Breast epithelium (tissue), 4 donors: ENCODE measurements at places on chromosomes 12 and 14.

DNA sequence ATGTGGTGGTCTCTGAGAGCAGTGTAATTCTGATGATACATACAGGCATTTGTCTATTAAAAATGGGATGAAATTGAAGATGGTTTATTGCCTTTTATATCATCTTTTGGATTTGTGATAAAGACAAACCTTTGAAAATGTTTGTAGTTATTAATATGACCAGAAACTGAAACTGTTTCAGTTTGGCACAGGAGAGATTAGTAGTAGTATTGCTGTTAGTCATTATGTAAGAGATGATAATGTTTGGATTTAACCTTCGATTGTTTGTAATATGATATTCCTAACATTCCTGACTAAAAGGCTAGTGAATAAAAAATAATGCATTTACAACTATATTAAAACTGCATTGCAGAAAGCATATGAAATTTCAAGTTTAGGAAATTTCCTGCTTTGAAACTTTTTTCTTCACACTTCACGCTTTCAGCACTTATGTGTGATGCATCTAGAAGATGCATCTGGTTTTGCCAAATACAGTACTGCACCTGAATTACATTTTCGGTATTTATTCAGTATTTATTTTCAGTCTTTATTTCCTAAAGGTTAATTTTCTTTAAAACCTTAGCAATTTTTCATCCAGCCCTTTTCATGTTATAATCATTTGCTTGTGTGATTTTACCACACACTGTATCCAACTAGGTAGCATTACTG, 25.5 kb downstream of the ADIPOR2 start:
- H3K27me3 ChIP-seq = no peaks in the 10 kb centered on the region
- no peak overlapping the region for H3K27ac ChIP-seq
- no peak for DNase-seq
- no peak overlapping the region for H3K4me3 ChIP-seq

DNA sequence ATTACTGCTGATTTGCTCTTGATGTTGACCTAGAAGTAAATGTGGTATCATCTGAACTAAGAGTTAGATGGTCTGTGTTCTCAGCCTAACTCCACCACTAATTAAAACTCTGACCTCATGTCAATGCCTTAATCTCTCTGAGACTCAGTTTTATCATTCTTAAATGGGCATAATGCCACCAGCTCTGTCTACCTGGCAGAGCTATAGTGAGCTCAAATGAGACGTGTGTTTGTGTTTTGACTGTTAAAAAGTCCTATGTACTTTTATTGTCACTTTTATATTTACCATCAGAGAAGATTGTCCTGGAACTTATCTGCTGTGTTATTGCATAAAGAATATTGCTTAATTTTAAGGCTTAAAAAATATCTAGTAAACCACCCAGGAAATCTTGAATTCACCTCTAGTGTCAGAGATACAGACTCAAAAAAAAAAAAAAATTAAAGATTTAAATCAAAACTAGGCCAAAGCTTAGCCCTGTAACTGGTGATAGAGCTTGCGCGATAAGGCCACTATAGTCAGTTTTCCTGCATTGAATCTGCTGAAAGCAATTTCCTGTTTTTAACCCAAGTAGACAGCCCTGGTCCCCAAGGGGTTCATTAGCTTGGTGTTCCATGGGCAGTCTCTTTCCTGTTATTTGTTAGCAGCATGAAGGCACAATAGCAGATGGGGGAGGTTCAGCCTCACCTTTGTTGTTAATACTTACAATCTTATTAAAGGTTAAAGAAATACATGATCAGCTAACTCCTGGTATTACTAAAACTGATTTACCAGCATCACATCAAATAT, 261.8 kb downstream of the ATP23 start:
- H3K36me3 ChIP-seq = no peaks in the 10 kb centered on the region
- no peak overlapping the region for H3K4me3 ChIP-seq
- H3K4me1 ChIP-seq = no peaks in the 10 kb centered on the region
- H3K27ac ChIP-seq = peak overlapping the region; percentile 34

DNA sequence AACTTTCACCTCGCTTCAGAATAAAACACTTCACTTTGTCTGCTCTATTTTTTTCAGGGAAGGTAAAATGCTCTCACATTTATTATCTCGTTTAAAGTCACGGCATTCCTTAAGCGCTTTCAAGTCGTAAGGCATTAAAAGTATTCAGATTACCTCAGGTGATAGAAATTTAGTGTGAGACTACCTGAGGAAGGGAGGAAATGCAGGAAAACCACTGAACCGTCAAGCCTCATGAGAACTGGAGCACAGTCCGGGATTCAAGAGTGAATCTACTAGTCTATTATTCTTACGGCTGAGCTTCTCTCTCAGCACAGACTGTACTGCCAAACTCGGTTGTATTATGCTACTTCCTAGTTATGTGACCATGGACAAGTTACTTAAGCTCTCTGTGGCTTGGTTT, 8.3 kb upstream of the PPFIBP1 start:
- H3K4me3 ChIP-seq = peak overlapping the region; percentile 14
- H3K4me1 ChIP-seq = no peaks in the 10 kb centered on the region
- no peak for DNase-seq

GRCh38 chr14:71905860-71906259, 26.4 kb upstream of the RGS6 start:
- no peaks in the 10 kb centered on the region for H3K27me3 ChIP-seq
- H3K4me1 ChIP-seq = no peaks in the 10 kb centered on the region
- H3K27ac ChIP-seq = peak overlapping the region; percentile 32
- no peak for DNase-seq
- no peak overlapping the region for H3K4me3 ChIP-seq

GRCh38 chr12:126588586-126589249, 1523.5 kb downstream of the AACS start:
- H3K27me3 ChIP-seq = no peaks in the 10 kb centered on the region
- H3K36me3 ChIP-seq = no peaks in the 10 kb centered on the region
- no peak for DNase-seq
- no peaks in the 10 kb centered on the region for H3K4me1 ChIP-seq
- H3K4me3 ChIP-seq = no peak overlapping the region
- H3K27ac ChIP-seq = no peak overlapping the region

- no peak overlapping the region for H3K27ac ChIP-seq
- no peak for DNase-seq
- no peak overlapping the region for H3K4me3 ChIP-seq
Measured at GRCh38 chr14:64910847-64911495, 3.3 kb upstream of the CHURC1 start.

- no peaks in the 10 kb centered on the region for H3K36me3 ChIP-seq
- H3K27me3 ChIP-seq = no peaks in the 10 kb centered on the region
- H3K4me3 ChIP-seq = no peak overlapping the region
- no peak overlapping the region for H3K27ac ChIP-seq
- no peak for DNase-seq
- no peaks in the 10 kb centered on the region for H3K4me1 ChIP-seq
Measured at GRCh38 chr12:130646716-130647370, 69.3 kb downstream of the RIMBP2 start.

- H3K36me3 ChIP-seq = no peaks in the 10 kb centered on the region
- DNase-seq = no peak
- H3K27me3 ChIP-seq = no peaks in the 10 kb centered on the region
- no peak overlapping the region for H3K4me3 ChIP-seq
Measured at GRCh38 chr14:105207460-105207901, 26.4 kb upstream of the NUDT14 start.

DNA sequence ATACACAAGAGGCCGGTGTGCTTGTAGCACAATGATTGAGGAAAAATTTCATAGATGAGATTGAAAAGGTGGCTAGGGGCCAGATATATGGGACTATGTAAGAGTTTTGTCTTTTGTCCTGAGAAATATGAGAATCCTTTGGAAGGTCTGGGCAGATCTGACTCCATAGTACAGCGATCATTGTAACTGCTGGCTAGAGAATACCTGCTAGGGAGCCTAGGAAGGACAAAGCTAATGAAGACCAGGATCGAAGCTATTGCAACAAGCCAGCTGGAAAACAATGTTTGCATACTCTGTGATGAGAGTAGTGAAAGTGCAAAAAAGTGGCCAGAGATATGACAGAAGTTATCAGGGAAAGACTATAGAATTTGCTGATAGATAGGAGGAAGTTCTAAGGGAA, 537.6 kb downstream of the C12orf50 start:
- no peaks in the 10 kb centered on the region for H3K4me1 ChIP-seq
- H3K36me3 ChIP-seq = no peaks in the 10 kb centered on the region
- no peak overlapping the region for H3K4me3 ChIP-seq
- no peak for DNase-seq
- no peak overlapping the region for H3K27ac ChIP-seq

DNA sequence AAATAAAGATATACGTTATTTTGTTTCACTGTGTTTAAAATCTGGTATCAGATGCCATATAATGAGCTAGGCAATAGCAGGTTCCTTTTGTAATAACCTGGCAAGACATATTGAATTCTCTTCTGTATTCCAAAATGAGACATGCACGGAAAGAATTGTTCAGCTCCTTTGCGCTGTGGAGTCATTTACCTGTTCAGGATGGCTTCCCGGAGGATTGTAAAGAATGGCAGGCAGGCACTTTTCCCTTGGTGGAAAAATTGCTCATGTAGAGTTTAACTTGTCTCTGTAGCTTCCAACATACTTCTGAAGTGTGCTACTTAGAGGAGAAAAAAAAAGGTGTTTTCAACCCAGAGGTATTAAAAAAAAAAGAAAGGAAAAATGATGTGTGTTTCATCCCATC, 805.2 kb downstream of the GALC start:
- H3K4me3 ChIP-seq = no peak overlapping the region
- H3K27me3 ChIP-seq = no peaks in the 10 kb centered on the region
- no peak for DNase-seq
- H3K4me1 ChIP-seq = no peaks in the 10 kb centered on the region

GRCh38 chr14:38384741-38385140, 128.8 kb upstream of the CLEC14A start:
- no peak for DNase-seq
- no peak overlapping the region for H3K27ac ChIP-seq
- H3K4me1 ChIP-seq = no peaks in the 10 kb centered on the region

GRCh38 chr14:75725481-75725880, 64.4 kb downstream of the TTLL5 start:
- no peak overlapping the region for H3K4me3 ChIP-seq
- H3K27me3 ChIP-seq = no peaks in the 10 kb centered on the region
- H3K27ac ChIP-seq = peak overlapping the region; percentile 27
- no peaks in the 10 kb centered on the region for H3K36me3 ChIP-seq

DNA sequence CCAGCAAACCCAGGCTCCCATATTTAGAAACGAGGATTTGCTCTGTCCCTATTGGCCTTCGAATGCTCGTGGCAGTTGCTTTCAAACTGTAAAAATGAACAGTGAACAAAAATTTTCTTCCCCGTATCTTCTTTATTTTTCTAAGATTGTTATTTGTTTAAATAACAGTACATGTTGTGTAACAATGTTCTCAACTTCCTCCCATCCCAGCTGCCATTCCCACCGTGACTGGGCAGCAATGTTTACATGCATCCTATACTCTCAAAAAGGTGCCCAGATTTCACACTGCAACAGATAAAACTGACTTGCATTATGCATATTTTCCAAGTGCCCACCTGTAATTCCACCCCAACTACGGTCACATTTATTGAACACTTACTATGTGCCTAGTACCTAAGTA, 12.8 kb downstream of the VCPKMT start:
- no peak overlapping the region for H3K27ac ChIP-seq
- no peaks in the 10 kb centered on the region for H3K36me3 ChIP-seq
- H3K27me3 ChIP-seq = no peaks in the 10 kb centered on the region

GRCh38 chr14:62629176-62629725, 416.0 kb downstream of the KCNH5 start:
- no peaks in the 10 kb centered on the region for H3K27me3 ChIP-seq
- H3K36me3 ChIP-seq = no peaks in the 10 kb centered on the region
- H3K27ac ChIP-seq = no peak overlapping the region
- no peak for DNase-seq
- no peak overlapping the region for H3K4me3 ChIP-seq
- H3K4me1 ChIP-seq = no peaks in the 10 kb centered on the region

DNA sequence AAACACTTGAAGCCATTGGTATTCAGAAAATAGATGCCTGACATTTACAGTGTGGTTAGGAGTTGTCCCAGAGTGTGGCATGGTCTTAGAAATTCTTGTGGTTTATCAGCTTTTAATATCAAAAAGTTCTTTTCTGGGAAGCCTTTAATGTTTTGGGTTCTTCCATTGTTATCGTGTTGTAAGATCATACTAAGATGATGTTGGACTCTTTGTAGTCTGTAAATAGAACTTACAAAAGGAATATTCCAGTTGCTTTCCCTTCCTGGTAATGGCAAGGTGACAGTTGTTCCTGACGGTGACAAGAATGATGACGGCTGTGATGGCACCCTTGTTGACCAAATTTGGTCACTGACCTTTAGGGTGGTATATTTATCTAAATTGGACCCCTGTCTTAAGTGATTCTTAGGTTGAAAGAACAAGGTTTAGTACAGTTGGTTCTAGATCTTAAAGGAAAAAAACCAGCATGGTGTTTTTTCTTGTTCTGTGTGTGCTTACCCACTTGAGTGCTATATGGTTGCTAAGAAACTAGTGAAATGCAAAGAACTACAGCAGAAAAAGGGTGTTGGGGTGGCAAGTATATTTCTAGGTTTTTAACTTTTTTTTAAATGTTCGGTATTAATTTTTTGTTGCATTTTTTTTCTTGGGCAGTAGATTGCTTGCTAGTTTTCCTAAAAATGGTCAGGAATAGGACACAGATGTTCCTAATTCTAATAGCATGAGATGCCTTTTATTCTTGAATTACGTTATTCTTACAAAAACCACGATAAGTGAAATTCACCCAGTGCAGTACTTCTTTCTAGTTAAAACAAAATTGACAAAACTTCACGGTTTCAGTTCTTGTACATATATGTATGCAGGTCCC, 2.1 kb downstream of the ATP2A2 start:
- peak overlapping the region; percentile 77 for H3K4me3 ChIP-seq
- no peaks in the 10 kb centered on the region for H3K27me3 ChIP-seq
- H3K4me1 ChIP-seq = no peaks in the 10 kb centered on the region
- peak overlapping the region; percentile 28 for H3K27ac ChIP-seq
- no peaks in the 10 kb centered on the region for H3K36me3 ChIP-seq
- no peak for DNase-seq

DNA sequence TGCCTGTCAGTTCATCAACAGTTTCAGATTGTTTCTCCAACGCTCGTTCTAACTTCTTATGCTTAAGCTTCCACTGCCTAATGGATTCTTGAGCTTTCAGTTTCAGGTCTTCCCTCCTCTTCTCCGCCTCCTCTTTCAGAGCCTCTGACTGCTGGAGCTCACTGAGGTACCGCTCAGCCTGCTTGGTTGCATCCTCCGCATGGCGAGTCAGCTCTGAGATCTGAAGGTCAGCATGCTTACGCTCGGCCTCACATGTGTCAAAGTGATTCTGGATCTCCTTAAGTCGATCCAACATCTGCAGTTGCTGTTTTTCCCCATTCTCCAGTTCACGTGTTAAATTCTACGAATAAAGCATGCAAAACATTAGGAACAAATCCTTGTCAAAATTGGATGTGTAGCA, 148.8 kb downstream of the CEP128 start:
- no peak overlapping the region for H3K4me3 ChIP-seq
- no peak overlapping the region for H3K27ac ChIP-seq
- H3K36me3 ChIP-seq = no peaks in the 10 kb centered on the region
- no peaks in the 10 kb centered on the region for H3K4me1 ChIP-seq
- no peaks in the 10 kb centered on the region for H3K27me3 ChIP-seq

- H3K4me3 ChIP-seq = no peak overlapping the region
- no peaks in the 10 kb centered on the region for H3K27me3 ChIP-seq
- H3K27ac ChIP-seq = peak overlapping the region; percentile 68
- no peaks in the 10 kb centered on the region for H3K4me1 ChIP-seq
- H3K36me3 ChIP-seq = peaks cover 6% of the 10 kb centered on the region
- no peak for DNase-seq
Measured at GRCh38 chr14:75967866-75968265, 13.9 kb downstream of the TGFB3 start.

GRCh38 chr12:80121661-80122060, 22.3 kb downstream of the OTOGL start:
- H3K4me3 ChIP-seq = no peak overlapping the region
- no peaks in the 10 kb centered on the region for H3K4me1 ChIP-seq
- H3K27ac ChIP-seq = no peak overlapping the region
- H3K36me3 ChIP-seq = no peaks in the 10 kb centered on the region
- DNase-seq = no peak

GRCh38 chr12:105705235-105705634, 374.7 kb downstream of the C12orf75 start:
- no peaks in the 10 kb centered on the region for H3K4me1 ChIP-seq
- no peak for DNase-seq
